ENCODE measurements at places on chromosomes 1 and 21.
A peak's percentile ranks its signal among the peaks of the same experiment; 100 is the strongest.

DNA sequence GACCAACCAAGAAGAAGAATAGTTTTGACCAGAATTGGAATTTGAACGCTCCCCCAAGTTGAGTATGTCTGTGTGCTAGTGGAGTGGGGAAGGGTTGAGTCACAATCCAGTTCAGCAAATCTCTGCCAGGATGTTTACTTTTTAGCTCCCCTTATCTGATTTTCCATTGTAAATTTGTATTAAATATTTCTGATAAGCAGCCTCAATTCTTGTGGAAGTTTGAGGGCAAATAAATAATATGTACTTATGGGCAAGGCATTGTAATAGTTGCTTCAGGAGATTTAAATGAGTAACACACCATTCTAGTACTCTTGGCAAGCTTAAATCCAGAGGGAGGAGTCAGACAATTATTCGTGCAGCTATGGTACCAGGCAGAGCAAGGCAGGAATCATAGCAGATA lies 14.4 kb downstream of the CXADR start:
- DNase-seq: no peak

DNA sequence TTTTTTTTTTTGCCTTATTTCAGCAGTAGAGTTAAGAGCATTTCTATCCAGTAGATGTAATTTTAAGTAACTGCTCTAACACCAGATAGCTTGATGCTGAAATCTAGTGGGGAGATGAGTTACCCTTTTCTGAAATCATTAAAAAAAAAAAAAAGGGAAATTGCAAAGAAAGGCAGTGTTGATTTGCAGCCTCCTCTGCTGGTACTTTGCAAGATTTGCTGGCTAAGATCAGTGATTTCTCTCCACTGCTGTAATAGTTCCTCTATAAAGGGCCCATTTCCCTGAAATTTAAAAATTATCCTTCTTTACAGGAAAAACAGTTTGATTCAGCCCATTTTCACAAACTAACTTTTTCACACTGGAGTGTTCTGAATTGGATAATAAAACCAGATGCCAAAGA lies 120.6 kb downstream of the PTBP2 start:
- no peak for DNase-seq

- peak; percentile 50 for DNase-seq
Observed at GRCh38 chr1:147243228-147243685, 773 bp downstream of the CHD1L start.

DNA sequence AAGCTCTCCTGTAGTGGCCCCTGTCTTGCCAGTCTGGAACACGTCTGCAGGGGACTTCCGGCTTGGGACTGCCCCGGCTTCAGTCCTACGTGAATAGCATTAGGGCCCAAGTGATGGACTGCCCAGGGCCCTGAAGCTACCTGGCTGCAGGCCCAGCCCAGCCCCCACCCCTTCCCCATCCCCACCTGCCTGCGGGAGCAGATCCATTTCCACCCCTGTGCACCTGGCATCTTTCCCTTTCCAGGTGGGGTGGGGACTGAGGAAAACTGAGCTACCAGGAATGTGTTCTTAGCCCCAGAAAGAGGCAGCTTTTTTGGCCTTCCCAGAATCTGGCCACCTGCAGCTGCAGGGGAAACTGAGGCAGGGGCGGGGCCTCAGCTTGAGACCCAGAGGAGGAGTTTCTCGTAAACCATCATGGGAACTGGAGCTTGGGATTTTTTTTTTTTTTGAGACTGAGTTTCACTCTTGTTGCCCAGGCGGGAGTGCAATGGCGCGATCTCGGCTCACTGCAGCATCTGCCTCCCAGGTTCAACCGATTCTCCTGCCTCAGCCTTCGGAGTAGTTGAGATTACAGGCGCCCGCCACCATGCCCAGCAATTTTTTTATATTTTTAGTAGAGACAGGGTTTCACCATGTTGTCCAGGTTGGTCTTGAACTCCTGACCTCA lies 3.2 kb downstream of the EDN2 start:
- DNase-seq: no peak

DNA sequence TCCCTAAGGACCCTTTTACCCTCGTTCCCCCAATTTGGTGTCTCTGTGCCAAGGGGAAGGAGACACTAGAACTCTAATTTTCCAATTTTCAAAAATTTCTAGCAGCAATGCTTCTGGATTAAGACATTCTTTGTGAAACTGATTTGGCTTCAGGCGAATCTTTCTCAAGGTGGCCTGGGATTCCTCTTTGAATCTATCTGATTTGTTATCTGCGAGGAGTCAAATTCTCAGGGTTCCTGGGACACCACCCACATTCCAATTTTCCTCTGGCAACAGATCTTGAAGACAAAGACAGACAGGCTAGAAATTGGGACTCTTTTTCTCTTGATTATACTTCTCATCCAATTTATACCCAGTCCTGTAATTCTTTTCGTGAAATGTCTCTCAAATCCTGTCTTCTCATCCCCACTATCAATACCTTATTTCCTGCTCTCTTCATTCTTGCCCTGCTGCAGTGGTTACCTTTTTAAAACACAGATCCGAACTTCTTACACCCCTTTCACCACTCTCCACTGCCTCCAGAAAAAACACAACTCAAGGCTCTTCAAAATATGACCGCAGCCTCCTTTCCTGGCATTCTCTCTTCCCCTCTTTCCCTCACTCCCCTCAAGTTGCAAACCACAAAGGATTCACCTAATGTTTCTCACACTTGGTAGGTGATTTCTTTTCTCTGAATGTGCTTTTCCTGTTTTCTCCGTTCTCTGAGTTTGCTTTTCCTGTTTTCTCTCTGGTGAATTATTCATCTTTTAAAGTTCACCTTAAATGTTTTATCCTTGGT lies 2.7 kb upstream of the MPZL1 start:
- no peak for DNase-seq

- DNase-seq: peak; percentile 87
Observed at GRCh38 chr1:226125097-226125630, 61.4 kb downstream of the ACBD3 start.

GRCh38 chr1:180934563-180934962 lies 21.9 kb downstream of the KIAA1614 start:
- DNase-seq: no peak

DNA sequence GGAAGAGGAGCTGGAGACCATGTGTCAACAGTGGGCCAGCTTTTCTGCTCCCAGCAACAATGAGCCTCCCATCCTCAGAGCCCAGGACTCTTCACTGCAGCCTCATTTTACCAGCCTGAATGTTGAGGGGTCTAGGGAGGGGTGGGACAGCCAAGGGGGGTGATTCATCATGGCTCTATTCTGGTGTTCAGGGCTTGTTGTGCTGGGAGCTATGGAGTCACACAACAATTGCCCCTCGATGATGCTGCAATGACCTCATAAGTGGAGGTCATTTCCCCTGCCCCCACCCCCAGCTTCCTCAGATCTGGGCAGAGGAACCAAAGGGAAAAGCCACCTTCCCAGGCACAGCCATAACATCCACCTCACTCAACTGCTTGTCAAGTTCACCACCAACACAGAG lies at the start of gene LELP1:
TSS of gene LELP1 (plus strand) at position 301 of the 400 bp plus-strand sequence. CDS start 1,278 bp downstream, outside the sequence.
- DNase-seq: no peak

DNA sequence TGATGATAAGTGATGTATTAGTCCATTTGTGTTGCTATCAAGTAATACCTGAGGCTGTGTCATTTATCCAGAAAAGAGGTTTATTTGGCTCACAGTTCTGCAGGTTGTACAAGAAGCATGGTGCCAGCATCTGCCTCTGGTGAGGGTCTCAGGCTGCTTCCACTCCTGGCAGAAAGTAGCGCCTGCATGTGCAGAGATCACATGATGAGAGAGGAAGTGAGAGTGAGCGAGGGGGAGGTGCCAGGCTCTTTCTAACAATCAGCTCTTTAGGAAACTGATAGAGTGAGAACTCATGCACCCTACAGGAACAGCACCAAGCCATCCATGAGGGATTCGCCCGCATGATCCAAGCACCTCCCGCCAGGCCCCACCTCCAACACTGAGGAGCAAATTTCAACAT lies 2.2 kb upstream of the FHAD1 start:
- no peak for DNase-seq

GRCh38 chr1:212628813-212629415 lies 20.4 kb downstream of the ATF3 start:
- no peak for DNase-seq

DNA sequence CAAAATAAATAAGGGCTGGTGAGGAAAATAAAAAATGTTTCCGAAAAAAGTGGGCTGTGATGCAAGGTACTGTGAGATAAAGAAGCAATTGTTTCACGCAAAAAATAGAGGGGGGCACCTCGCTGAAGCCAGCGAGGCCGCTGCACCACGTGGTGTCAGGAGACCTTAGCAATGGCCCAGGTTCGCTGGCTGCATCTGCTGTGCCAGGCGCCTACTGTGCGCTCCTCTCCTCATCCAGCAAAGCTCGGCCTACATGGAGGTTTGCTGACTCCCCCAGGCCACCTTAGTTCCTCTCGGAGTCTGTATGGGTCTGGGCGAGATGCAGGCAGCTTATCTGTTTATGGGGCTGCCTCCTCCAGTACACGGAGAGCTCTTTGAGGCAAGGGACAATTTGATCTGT lies 119.6 kb downstream of the NR5A2 start:
- no peak for DNase-seq

GRCh38 chr1:245863566-245864184 lies 643.4 kb downstream of the SMYD3 start:
- no peak for DNase-seq

DNA sequence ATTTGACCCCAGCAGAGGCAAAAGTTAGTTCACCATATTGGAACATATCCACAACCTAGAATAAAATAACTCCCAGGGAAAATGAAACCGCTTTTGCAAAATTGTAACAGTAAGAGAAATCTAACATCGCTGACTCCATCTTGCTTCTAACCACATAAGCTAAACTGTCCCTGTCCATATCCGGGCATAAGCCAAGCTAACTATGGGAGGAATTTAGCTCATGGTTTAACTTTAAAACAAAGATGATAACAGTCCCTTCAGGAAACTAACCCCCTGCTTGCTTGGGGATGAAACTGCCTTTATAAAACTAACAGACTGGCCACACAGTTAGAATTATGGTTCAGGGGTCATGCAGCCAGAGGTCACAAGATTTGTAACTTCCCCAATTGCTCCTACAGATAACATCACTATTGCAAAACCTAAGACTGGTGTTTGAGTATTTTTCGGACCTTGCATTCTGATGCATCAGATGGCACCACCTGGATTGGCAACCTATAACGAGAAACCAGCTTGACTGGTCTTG lies 46.3 kb downstream of the TESK2 start:
- no peak for DNase-seq

- DNase-seq: no peak
Observed at GRCh38 chr1:33048426-33048825, 11.7 kb upstream of the AK2 start.

DNA sequence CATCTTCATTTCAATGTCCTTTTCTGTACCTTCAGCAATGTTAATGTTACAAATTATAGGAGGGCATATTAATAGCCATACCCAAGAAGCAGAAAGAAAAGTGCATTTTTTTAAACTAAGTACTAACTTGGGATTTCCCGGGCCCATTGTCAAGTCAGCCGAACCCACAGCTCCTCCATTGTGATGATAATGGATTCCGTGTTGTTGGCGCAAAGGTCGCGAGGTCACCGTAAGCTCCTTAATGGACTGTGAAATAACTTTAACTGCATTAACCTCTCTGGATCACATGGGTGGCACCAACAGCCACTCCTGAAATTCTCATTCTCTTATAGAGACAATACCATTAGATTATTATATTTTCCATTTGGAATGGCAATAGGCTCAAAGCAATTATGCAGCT lies 250.6 kb upstream of the RRP15 start:
- no peak for DNase-seq

DNA sequence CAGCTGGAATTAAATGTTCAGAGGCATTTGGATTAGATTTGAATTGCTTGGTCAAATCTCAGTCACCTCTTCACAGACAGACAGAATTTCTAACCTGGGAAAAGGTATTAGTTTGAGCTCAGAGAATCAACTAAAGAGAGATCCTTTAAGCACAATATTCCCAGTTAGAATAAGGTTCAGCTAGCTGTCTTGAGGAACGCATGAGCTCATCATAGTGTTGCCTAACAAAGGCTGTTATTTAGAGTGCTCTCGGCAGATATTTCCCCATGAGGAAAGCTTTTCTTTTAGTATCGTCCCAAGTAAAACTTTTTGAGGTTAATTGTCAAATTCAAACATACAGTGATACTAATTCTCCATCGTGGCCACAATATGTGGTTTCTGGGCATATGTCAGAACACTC lies 269.9 kb downstream of the HLX start:
- DNase-seq: no peak

DNA sequence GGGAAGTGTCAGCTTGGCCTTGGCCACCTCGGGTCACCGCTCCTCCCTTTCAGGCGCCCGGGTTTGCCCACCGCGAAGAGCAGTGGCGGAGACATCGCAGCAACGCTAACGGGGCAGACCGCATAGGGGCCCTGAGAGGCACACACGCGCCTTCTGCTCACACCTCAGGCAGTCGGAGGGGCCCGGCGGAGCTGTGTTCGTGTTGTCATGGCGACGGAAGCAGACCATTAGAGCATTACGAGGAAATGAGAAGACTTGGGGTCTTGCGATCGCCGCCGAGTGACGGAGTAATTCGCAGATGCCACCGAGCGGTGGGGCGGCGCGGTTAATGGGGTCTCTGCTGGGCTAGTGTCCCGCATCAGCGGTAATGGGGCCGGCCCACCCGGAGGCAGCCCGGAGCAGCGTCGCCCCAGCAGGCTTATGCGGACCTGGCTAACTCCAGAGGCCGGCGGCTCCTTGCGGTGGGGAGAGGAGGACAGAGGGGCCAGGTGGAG lies 144.1 kb downstream of the TNR start:
- no peak for DNase-seq

GRCh38 chr1:208108213-208108608 lies 136.0 kb downstream of the PLXNA2 start:
- no peak for DNase-seq

GRCh38 chr1:161076410-161076809 lies 6.7 kb upstream of the ARHGAP30 start:
- no peak for DNase-seq

GRCh38 chr21:42129300-42130266 lies 58.5 kb downstream of the UMODL1 start:
- DNase-seq: no peak

DNA sequence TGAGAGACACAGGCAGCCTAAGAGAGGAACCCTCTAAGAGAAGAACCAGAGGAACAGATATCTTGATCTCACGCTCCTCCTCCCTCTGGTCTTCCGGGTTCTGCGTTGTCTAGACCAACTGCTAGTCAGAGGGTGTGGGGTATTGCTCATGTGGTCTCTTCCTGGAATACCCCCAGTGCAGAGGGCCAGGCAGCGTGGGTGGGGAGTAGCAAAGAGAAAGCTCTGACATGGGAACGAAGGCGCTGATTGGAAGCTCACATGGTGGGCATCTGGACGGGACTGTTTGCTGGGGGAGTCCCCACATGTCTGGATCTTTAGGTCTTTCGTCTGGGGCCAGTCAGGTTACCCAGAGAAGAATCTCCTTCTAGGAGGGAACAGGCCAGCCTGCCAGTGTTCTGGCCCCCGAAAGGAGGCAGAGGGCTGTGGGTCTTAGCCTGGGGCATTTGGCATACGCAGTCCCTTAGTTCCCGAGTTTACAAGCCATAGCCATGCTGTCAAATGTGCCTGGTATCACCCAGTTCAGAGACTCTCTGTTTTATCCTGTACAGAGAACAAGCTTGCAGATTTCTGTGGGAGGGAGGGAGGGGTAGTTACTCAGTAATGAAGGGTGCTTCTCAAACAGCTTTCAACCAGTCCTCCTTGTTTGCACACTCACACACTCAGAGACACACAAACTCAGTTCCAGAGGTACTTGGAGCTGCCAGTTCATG lies 18.3 kb upstream of the IL6R start:
- DNase-seq: no peak

Measured in NCI-H446 (cell line).